Fibroblast of mammary gland (primary cell): ENCODE measurements at places on chromosomes 1 and 21.
A peak's percentile ranks its signal among the peaks of the same experiment; 100 is the strongest.

- DNase-seq: no peak
Observed at GRCh38 chr1:104933846-104934245, 1184.1 kb downstream of the AMY1C start.

GRCh38 chr1:107942814-107943213, 22.2 kb downstream of the VAV3 start:
- no peak for DNase-seq

GRCh38 chr1:38328278-38329035, 281.9 kb upstream of the POU3F1 start:
- DNase-seq: no peak

GRCh38 chr1:1318131-1318652, 6.3 kb downstream of the INTS11 start:
- peak; percentile 97 for DNase-seq

- DNase-seq: peak; percentile 82
Observed at GRCh38 chr1:108643492-108644335, 17.2 kb downstream of the HENMT1 start.

GRCh38 chr1:1115136-1115785, 628 bp downstream of the C1orf159 start:
- DNase-seq: no peak

- DNase-seq: peak; percentile 6
Observed at GRCh38 chr1:34460193-34460592, 283.5 kb downstream of the C1orf94 start.

- DNase-seq: peak; percentile 56
Observed at GRCh38 chr1:55446351-55446750, 231.2 kb upstream of the USP24 start.

GRCh38 chr1:208787219-208787618, 543.0 kb upstream of the PLXNA2 start:
- no peak for DNase-seq

DNA sequence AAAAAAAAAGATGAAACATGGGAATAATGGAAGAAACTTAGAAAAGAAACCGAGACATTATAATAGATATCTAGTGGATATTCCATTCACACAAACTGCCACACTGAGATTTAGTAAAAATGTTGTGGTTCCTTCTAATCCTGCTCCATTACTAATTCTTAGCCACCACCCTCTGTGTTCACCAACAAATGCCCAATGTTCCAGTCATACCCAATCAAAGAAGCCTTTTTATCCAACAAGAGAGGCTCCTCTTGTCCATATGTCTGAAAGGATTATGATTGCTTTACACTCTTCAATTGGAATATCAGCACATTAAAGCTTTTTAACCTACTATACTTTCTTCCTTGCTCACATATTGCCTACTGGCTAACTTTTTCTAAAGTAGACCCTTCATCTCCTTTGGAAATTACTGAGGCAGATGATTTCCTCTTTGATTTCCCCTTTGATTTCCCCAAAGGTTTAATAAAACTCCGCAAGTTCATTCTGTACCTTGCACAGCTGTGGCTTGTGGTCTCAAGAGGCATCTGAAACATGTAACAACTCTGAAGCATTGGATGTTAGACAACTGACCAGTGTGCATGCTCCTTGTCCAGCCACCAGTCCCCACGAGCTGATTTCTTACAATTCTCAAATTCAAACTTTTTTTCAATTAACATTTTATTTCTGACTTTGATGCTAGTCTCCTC, 305.6 kb upstream of the LYPLAL1 start:
- DNase-seq: no peak

DNA sequence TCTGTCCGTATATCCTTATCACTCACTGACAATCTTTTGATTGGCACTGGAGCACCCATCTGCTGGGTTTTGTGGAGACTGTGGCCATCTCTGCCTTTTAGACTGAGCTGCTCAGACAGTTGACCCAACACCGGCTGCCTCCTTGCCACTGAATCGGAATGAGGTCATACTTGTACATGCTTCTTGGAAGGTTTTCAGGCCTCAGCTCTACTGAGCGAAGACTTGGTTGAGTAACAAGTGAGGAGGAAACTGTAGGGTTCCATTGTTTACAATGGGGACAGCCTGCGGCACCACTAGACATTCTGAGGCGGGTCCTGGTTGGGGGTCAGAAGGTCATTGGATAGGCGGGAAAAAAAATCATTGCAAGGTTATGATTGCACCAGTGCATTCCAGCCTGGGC, 320.3 kb downstream of the KIF26B start:
- peak; percentile 42 for DNase-seq

DNA sequence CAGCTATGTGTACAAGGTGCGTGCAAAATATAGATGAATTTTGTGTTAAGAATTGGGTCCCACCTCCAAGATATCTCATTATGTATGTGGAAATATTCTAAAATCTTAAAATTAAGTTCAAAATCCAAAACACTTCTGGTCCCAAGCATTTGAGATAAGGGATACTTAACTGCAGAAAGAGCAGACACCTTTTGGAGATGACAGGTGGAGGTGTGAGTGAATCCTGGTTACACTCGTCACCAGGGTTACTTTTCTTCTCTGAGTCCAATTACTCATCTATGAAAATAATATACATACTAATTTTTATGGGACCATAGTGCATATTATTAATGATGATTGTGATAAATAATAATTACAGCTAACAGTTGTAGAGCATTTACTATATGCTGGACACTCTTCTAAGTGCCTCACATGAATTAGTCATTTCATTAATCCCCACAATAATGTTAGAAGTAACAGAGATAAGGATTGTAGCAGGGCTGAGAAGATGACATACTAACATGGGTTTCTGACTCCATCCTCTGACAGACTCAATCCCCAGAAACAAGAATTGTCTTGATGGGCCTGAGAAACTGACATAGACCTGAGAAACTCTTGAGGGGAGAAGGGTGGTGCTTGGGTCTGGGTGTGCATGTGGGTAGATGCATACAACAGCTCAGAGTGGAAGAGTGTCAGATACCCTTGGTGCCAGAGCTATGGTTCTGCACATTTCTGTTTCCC, 8.3 kb upstream of the FASLG start:
- DNase-seq: no peak

DNA sequence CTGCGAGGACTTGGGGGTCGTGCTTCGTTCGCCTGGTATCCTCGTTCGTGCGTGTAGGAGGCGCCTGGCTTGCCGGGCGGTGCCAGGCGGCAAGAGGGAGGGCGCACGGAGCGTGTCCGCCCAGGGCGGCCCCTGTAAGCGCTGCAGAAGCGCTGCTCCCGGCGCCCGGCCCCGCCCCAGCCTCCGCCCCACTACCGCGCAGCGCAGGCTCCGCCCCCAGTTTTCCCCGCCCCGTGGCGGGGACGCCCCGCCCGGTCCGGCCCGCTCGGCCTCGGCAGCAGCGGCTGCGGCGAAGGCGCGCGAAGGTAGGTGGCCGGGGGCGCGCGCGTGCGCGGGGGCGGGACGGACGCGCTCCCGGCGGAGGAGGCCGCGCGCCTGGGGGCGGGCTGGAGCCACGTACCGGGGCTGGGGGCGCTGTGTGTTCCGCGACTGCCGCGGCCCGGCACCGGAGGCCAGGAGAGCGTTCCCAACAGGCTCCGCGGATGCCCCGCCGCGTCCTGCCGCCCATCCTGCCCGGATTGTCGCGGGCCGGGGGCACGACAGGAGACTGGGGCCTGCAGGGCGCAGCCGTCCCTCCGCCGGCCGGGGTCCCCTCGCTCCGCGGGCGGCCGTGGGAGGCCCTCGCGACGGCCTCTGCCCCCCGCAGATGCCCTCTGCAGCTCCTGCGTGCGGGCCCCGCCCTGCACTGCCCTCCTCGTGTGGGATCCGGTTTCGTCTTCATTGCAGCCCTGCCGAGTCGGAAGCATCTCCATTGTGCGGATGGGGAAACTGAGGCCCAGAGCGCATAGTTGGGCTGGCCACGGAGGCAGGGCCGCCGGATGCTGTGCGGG, 7.7 kb upstream of the CROCC start:
- DNase-seq: peak; percentile 93

- peak; percentile 52 for DNase-seq
Observed at GRCh38 chr1:201603613-201604232, 64.8 kb downstream of the NAV1 start.

- DNase-seq: no peak
Observed at GRCh38 chr1:115713906-115714305, 54.6 kb downstream of the CASQ2 start.

DNA sequence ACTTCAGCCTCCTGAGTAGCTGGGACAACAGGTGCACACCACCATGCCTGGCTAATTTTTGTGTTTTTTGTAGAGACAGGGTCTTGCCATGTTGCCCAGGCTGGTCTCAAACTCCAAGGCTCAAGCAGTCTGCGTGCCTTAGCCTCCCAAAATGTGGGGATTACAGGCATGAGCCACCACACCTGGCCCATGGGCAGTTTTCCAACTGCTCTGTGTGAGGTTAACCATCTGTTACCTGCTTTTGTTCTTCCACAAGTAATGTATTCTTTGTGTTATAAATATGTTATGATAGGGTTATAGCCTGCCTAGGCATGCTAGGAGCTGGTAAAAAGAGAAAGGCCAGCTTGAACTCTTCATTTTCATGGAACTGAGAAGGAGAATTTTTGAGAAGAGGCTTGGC, 30.7 kb downstream of the TUFT1 start:
- no peak for DNase-seq

DNA sequence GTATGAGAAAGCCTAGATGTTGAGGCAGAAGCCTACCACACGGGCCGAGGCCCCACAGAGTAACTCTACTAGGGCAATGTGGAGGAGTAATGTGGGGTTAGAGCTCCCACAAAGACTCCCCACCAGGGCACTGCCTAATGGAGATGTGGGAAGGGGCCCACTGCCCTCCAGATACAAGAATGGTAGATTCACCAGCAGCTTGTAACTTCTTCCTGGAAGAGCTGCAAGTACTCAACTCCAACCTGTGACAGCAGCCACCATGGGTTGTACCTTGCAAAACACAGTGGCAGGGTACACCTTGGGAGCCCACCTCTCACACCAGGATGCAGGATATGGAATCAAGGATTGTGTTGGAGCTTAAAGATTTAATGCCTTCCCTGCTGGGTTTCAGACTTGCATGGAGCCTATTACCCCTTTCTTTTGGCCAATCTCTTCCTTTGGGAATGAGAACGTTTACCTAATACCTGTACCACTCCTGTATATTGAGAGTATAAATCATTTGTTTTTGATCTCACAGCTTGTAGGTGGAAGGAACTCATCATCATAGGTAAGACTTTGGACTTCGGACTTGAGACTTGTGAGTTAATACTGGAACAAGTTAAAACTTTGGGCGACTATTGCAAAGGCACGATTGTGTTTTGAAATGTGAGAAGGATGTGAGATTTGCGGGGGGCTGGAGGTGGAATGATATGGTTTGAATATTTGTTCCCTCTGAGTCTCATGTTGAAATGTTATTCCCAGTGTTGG, 57.5 kb downstream of the TENT5C start:
- DNase-seq: no peak

GRCh38 chr1:155383406-155383805, 62.7 kb downstream of the RUSC1 start:
- DNase-seq: no peak

GRCh38 chr1:164716992-164717703, 158.2 kb downstream of the PBX1 start:
- peak; percentile 78 for DNase-seq

DNA sequence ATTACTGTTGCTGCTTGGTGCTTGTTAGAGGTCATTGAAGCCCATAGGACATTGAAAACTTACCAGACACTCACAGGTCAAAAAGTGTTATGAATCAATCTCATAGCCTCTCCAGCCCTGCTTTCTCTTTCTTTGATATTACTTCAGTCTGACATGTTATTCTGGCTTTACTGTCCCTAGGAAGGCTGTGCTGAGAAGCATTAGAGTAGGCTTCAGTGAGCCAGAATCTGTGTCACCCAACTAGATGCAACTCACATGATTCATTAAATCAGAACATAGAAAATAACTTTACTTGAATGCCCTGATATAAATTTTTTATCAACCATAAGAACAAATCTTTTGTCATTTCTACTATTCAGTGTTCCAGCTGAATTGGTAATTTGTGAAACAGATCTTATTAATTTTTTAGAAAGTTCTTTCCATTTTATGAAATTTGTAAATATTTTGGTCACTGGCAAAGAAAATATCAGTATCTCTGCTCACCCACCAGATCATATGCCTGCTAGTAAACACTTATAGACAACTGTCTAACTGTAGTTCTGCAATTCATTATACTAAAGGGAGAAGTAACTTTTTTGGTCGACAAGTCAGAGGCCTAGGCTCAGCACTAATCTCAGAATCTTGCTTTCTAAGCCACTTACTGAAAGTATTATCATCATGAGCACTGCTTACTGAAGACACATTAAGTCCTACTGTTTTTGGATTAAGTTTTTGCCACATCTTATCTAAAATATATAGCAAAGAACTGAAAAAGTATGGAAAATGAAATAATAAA, 48.2 kb downstream of the RPAP2 start:
- DNase-seq: no peak

- no peak for DNase-seq
Observed at GRCh38 chr1:81548918-81549587, 251.7 kb upstream of the ADGRL2 start.

DNA sequence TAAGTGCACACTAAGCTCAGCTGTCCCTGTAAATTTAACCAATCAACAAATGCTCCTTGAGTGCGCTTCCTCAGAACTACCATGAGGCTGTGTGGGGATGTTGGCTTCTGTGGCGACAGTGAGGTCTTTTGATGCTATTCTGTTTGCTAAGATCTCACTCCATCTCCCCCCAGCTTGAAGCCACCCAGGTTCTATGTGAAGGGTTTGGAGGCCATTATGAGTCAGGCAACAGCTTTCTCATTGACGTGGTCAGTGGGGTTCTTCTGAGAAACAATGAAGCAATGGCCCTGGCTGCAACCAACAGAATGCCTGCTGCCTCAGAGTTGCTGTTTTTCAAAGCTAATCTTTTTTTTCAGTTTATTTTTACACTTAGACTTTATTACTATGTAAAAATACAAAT, 205.5 kb downstream of the PTBP2 start:
- DNase-seq: peak; percentile 67

DNA sequence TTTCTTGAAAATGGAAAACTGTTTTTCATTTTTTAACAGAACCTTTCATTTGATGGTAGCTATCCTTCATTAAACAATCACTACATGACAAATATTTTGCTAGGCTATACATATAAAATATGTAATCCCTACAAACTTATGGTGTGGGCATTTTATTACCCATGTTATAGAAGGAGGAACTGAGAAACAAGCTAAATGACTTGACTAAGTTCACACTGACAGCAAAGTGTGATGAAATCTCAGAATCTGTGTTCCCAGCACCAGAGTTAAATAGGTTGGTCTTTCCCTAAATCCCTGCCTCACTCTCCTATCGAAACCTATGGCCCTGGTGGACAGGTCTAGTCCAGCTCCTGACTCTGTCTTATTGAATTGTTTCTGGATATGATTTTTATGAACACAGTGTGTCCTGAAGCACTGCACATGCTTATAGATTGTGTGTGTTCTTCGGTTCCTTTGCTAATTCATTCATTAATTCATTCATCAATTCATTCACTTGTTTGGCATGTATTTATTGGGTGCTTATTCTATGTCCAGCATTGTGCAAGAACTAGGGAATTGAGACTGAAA, 301.0 kb downstream of the GRIK1 start:
- no peak for DNase-seq
